ENCODE measurements at places on chromosomes 2 and 18. TPM values are rescaled to one million over a fixed set of nuclear protein-coding genes. Genes with fewer than 3 reads are reported as not detected.
A peak's percentile ranks its signal among the peaks of the same experiment; 100 is the strongest.

The AKAIN1 gene
- not detected for polyA plus RNA-seq

DNA sequence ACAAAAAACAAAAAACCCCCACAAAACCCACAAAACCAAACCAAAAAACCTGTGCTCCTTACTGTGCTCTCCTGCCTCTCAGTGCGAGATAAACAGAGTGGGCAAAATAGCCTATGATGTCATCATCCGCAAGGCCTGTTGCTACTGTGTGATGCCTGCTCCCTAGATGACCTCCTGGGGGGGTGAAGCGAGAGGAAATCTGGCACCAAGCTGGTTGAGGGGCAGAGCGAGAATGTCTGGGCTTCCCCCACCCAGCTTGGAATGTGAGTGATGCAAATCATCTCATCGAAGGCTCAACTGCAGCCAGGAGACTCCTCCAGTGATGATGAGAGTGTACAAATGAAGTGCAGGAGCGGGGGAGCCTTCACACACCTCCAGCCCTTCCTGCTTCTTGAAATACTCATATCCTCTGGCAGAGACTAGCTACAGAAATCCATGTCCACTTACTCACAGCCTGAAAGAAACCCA is 57.7 kb upstream of the MAP4K3 start:
- H3K27ac ChIP-seq, result no peak overlapping the region
- no peaks in the 10 kb centered on the region for H3K4me1 ChIP-seq
- no peak overlapping the region for H3K4me3 ChIP-seq
- peak; percentile 46 for DNase-seq

GRCh38 chr18:55990186-55990585 is 402.2 kb upstream of the TCF4 start:
- no peaks in the 10 kb centered on the region for H3K36me3 ChIP-seq
- no peak overlapping the region for H3K27ac ChIP-seq
- DNase-seq, result no peak
- no peaks in the 10 kb centered on the region for H3K27me3 ChIP-seq
- H3K4me1 ChIP-seq, result no peaks in the 10 kb centered on the region
- no peak overlapping the region for H3K4me3 ChIP-seq

- no peaks in the 10 kb centered on the region for H3K36me3 ChIP-seq
- no peak overlapping the region for H3K27ac ChIP-seq
- no peak overlapping the region for H3K4me3 ChIP-seq
These were observed 150.0 kb upstream of the ALKAL2 start for GRCh38 chr2:437756-438393.

- no peak overlapping the region for H3K27ac ChIP-seq
- no peak overlapping the region for H3K4me3 ChIP-seq
- no peak for DNase-seq
- no peaks in the 10 kb centered on the region for H3K4me1 ChIP-seq
- no peaks in the 10 kb centered on the region for H3K36me3 ChIP-seq
- H3K27me3 ChIP-seq, result no peaks in the 10 kb centered on the region
These were observed 112.5 kb downstream of the ATL2 start for GRCh38 chr2:38264396-38265221.

- H3K27ac ChIP-seq, result no peak overlapping the region
- no peak overlapping the region for H3K4me3 ChIP-seq
- H3K27me3 ChIP-seq, result no peaks in the 10 kb centered on the region
- H3K4me1 ChIP-seq, result peaks cover 4% of the 10 kb centered on the region
- no peak for DNase-seq
These were observed 29.6 kb downstream of the SLC9A4 start for GRCh38 chr2:102502576-102502975.

The ARL4C gene
- 30.0 TPM for polyA plus RNA-seq

GRCh38 chr2:112277596-112278220 is 2.3 kb downstream of the ZC3H6 start:
- no peak for DNase-seq
- no peaks in the 10 kb centered on the region for H3K27me3 ChIP-seq
- H3K4me3 ChIP-seq, result no peak overlapping the region
- H3K36me3 ChIP-seq, result no peaks in the 10 kb centered on the region
- peaks cover 4% of the 10 kb centered on the region for H3K4me1 ChIP-seq

DNA sequence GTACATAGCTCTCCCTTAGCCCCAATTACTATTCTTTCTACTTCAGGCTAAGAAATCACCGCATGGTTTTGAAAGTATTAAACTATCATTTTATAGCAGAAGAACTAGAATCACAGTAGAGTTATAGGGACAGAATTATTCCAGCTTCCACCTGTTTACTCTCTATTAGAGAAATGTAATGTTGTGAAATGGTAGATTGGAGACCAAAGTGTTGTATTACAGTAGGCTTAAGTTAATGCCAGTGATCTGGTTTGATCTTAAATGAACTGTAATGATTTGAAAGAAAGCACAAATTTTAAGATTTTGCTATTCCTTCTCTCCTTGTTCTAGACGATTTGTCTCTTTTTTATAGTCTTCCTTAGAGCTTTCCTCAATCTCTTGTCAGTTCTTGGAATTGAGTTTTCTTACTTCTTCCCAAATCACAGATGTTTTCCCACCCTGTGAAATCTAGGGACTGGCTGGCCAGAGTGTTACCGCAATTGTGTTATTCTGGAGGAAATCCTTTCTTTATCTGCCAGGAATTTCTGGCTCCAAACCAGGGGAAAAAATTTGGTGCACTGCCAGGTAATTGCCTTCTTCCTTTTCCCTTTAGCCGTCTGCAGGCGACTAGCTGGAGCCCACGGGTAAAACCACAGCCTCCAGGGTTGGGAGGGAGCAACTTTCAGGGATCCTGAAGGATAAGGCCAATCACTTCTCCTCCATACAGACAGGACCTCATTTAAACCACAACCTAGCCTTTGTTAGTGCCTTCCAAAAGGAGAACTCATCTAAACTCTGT is 51.7 kb downstream of the NOP58 start:
- H3K27ac ChIP-seq, result no peak overlapping the region
- no peaks in the 10 kb centered on the region for H3K27me3 ChIP-seq
- H3K4me3 ChIP-seq, result no peak overlapping the region
- no peaks in the 10 kb centered on the region for H3K4me1 ChIP-seq

- H3K27ac ChIP-seq, result peak overlapping the region; percentile 83
- peaks cover 36% of the 10 kb centered on the region for H3K4me1 ChIP-seq
- no peaks in the 10 kb centered on the region for H3K36me3 ChIP-seq
- no peak overlapping the region for H3K4me3 ChIP-seq
These were observed 49.9 kb upstream of the SLC14A2 start for GRCh38 chr18:45565280-45565970.

The LOXHD1 gene
- not detected for polyA plus RNA-seq

GRCh38 chr2:119736021-119736420 is 23.7 kb upstream of the PTPN4 start:
- H3K27me3 ChIP-seq, result no peaks in the 10 kb centered on the region
- H3K27ac ChIP-seq, result no peak overlapping the region
- H3K4me3 ChIP-seq, result no peak overlapping the region
- no peak for DNase-seq
- H3K4me1 ChIP-seq, result peaks cover 7% of the 10 kb centered on the region

The HRH4 gene
- polyA plus RNA-seq, result not detected

The BCS1L gene
- 58.3 TPM for polyA plus RNA-seq

The PPIG gene
- polyA plus RNA-seq, result 64.4 TPM

The CFC1 gene
- polyA plus RNA-seq, result 28.4 TPM

The RAMP1 gene
- 329 TPM for polyA plus RNA-seq

The TMEM37 gene
- polyA plus RNA-seq, result 89.9 TPM

The SRD5A2 gene
- not detected for polyA plus RNA-seq

- H3K4me3 ChIP-seq, result no peak overlapping the region
- no peaks in the 10 kb centered on the region for H3K36me3 ChIP-seq
- DNase-seq, result no peak
- no peaks in the 10 kb centered on the region for H3K4me1 ChIP-seq
- H3K27me3 ChIP-seq, result no peaks in the 10 kb centered on the region
These were observed 64.6 kb downstream of the NCKAP1 start for GRCh38 chr2:182973441-182974352.

The CELF4 gene
- polyA plus RNA-seq, result 2.9 TPM

GRCh38 chr2:118837067-118837466 is 10.4 kb downstream of the EN1 start:
- H3K4me1 ChIP-seq, result peaks cover 14% of the 10 kb centered on the region
- peaks cover 100% of the 10 kb centered on the region for H3K27me3 ChIP-seq
- no peak for DNase-seq
- no peaks in the 10 kb centered on the region for H3K36me3 ChIP-seq
- no peak overlapping the region for H3K4me3 ChIP-seq

GRCh38 chr2:198715302-198715835 is 742.4 kb downstream of the SATB2 start:
- no peaks in the 10 kb centered on the region for H3K27me3 ChIP-seq
- peak; percentile 13 for DNase-seq
- no peak overlapping the region for H3K4me3 ChIP-seq
- H3K36me3 ChIP-seq, result no peaks in the 10 kb centered on the region
- no peak overlapping the region for H3K27ac ChIP-seq

DNA sequence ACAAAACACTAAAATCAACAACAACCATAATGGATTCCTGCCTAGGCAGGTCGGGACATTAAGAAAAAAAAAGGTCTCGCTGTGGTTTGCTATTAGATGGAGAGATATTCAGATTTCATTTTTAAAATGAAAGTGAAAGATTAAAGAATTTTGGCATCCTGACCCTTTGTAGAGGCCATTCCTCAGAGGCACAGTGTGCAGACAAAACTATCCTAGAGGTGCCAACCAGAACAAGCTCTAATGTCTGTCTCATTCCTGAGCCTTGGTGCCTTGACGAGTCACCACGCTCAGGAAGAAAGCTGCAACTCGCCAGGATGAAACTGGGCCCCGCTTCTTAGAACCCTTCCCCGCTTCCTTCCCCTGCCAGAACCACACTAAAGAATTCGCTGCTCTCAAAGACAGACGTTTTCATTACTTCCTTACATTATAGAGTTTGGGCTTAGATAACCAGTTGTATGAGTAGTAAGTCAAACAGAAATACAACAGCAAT is 156.0 kb downstream of the TGIF1 start:
- H3K36me3 ChIP-seq, result no peaks in the 10 kb centered on the region
- H3K4me1 ChIP-seq, result peaks cover 28% of the 10 kb centered on the region
- DNase-seq, result peak; percentile 38

DNA sequence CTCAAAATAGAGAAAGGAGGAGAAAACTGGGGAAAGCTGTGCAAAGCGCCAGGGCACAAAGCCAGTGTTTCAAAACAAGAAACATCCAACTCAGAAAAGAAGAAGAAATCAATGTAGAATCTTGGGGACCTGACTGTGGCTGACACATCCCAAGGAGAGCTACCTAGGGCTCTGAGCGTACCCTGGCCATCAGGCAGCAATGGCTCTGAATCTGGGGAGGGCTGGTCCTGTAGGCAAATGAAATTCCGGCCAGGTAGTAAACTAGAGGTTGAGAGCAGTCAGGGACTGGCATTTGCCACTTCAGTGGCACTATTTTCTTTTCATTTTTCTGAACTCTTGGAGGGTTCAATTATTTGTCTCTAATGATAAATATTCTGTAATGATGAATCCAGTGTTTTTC is 525.8 kb downstream of the STK39 start:
- no peak overlapping the region for H3K4me3 ChIP-seq
- H3K36me3 ChIP-seq, result no peaks in the 10 kb centered on the region
- no peaks in the 10 kb centered on the region for H3K27me3 ChIP-seq
- no peak overlapping the region for H3K27ac ChIP-seq
- H3K4me1 ChIP-seq, result no peaks in the 10 kb centered on the region
- no peak for DNase-seq

DNA sequence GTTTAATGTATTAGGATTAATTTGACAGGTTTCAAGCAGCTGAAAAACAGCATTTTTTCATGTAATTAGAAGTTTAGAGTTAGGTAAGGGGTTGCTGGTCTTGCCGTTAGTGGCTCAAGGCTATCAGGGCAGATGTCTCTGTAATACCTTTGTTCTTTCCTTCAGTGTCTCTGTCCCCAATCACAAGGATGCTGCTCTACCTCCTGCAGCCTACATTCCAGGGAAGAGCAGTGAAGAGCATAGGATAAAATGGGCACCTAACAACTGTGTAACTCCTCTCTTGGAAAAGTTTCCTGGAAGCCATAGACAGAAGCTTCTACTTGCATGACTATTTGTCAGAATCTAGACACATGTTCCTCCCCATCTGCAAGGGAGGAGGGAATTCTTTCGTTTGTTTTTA is 9.4 kb upstream of the SERPINB7 start:
- no peaks in the 10 kb centered on the region for H3K4me1 ChIP-seq
- no peak for DNase-seq
- no peak overlapping the region for H3K4me3 ChIP-seq
- no peak overlapping the region for H3K27ac ChIP-seq
- H3K36me3 ChIP-seq, result no peaks in the 10 kb centered on the region

DNA sequence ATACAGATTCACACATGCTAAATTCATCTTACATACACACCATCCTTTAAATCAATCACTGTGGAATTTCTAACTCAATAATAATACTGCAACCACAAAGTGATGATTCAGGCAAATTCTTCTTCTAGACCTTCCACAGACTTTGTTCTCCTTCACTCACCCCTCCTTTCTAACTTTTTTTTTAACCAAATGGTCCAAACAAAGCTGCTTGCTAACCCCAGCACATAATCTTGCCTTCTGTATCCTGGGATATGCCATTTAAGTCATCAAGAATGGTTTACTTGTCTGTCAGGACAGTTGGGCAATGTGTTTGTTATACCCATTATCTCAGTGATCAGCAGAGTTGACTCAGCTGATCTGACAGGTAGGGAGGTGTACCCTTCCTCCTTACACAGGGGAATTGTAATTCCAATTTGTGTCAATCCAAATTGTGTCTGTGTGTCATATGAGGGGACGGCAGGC is 10.0 kb downstream of the SLC40A1 start:
- DNase-seq, result no peak
- no peaks in the 10 kb centered on the region for H3K27me3 ChIP-seq
- no peak overlapping the region for H3K4me3 ChIP-seq

GRCh38 chr18:67261931-67262552 is 254.5 kb downstream of the DSEL start:
- no peak overlapping the region for H3K4me3 ChIP-seq
- H3K27ac ChIP-seq, result no peak overlapping the region
- H3K27me3 ChIP-seq, result no peaks in the 10 kb centered on the region

The SLC9A2 gene
- 1.1 TPM for polyA plus RNA-seq

DNA sequence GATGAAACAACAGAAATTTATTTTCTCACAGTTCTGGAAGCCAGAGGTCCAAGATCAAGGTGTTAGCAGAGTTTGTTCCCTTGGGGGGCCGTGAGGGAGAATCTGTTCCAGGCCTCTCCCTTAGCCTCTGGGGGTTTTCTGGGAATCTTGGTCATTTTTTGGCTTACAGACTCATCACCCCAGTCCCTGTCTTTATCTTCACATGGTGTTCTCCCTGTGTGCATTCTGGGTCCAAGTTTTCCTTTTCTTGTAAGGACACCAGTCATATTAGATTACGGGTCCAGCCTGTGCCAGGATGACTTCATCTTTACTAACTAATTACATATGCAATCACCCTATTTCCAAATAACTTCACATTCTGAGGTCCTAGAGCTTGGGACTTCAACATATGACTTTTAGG is 292.5 kb upstream of the TRIB2 start:
- no peak overlapping the region for H3K4me3 ChIP-seq
- no peak overlapping the region for H3K27ac ChIP-seq

GRCh38 chr2:203691149-203691548 is 15.3 kb upstream of the CD28 start:
- H3K4me3 ChIP-seq, result no peak overlapping the region
- no peaks in the 10 kb centered on the region for H3K36me3 ChIP-seq
- peaks cover 5% of the 10 kb centered on the region for H3K4me1 ChIP-seq
- no peak for DNase-seq
- no peaks in the 10 kb centered on the region for H3K27me3 ChIP-seq

The RAB31 gene
- 120 TPM for polyA plus RNA-seq

- H3K4me1 ChIP-seq, result no peaks in the 10 kb centered on the region
- DNase-seq, result no peak
- H3K27me3 ChIP-seq, result peaks cover 11% of the 10 kb centered on the region
- no peaks in the 10 kb centered on the region for H3K36me3 ChIP-seq
- H3K4me3 ChIP-seq, result no peak overlapping the region
- no peak overlapping the region for H3K27ac ChIP-seq
These were observed 277.0 kb upstream of the HNRNPA3 start for GRCh38 chr2:176935543-176936102.

All from hepatocyte (in vitro differentiated cells).